ENCODE measurements at places on chromosomes 5 and 9. TPM values are rescaled to one million over a fixed set of nuclear protein-coding genes. Genes with fewer than 3 reads are reported as not detected.
A peak's percentile ranks its signal among the peaks of the same experiment; 100 is the strongest.

The DDX4 gene
- total RNA-seq: not detected

The GFI1B gene
- 0.25 TPM for total RNA-seq

DNA sequence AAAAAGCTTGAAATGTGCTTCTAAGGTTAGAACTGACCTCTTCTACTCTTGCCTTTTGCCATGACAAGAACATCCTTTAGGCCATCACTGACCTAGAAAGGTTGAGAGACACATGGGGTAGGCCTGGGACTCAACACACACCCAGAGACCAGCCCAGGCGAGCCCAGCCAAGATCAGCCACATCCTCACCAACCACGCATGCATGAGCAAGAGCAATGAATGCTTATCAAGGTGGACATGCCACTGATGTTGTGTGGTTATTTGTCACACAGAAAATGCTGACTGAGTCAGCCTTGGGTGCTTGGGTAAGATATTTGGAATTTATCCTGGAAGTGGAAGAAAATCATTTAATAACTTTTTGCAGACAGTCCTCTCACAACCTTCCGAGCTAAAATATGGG is 39.4 kb downstream of the SMIM23 start:
- H3K27ac ChIP-seq: no peak overlapping the region
- no peaks in the 10 kb centered on the region for H3K4me1 ChIP-seq
- no peaks in the 10 kb centered on the region for H3K27me3 ChIP-seq
- H3K4me3 ChIP-seq: no peak overlapping the region
- DNase-seq: no peak
- H3K36me3 ChIP-seq: no peaks in the 10 kb centered on the region

- H3K27ac ChIP-seq: no peak overlapping the region
- no peaks in the 10 kb centered on the region for H3K36me3 ChIP-seq
- H3K4me3 ChIP-seq: no peak overlapping the region
- DNase-seq: peak; percentile 3
- no peaks in the 10 kb centered on the region for H3K27me3 ChIP-seq
Measured at GRCh38 chr5:4480528-4481349, 659.4 kb upstream of the ADAMTS16 start.

DNA sequence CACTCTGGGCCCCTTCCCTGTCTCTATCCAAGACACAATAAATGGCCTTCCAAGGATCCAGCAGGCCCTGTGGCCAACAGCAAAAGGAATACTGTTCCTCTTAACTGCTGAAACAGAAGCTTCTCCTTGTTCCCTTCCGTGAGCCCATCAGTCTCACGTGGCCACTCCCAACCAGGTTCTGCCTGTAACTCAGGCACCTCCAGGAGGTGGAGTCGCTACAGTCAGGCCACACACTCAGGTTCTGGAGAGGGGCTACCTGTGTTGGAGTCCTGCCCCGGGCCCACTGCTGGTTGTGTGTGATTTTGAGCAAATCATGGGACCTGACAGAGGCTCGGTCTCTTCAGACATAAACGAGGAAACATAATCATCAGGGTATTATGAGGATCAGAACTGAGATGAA is 10.3 kb downstream of the FAT2 start:
- no peaks in the 10 kb centered on the region for H3K4me1 ChIP-seq
- no peak overlapping the region for H3K4me3 ChIP-seq
- no peak overlapping the region for H3K27ac ChIP-seq
- H3K27me3 ChIP-seq: no peaks in the 10 kb centered on the region
- DNase-seq: no peak
- no peaks in the 10 kb centered on the region for H3K36me3 ChIP-seq

The CPLANE1 gene
- total RNA-seq: 66.4 TPM

DNA sequence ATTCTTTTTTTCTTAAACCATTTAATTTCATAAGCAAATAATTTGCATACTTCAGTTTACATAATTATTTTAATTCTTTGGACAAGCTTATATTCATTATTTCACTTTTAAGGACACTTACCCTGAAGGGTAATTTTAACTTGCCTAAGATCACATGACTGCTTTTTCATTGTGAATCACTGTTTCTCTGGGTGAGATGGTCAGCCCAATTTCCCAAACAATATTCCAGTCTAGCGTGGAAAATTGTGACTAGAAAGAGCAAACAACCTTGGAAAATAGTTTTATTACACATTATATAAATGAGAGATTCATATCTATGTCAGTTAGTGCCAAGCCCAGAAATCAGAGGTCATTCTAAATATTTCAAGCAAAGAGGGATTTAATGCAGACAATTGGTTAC is 21.4 kb upstream of the JAKMIP2 start:
- DNase-seq: no peak
- no peak overlapping the region for H3K27ac ChIP-seq
- H3K36me3 ChIP-seq: no peaks in the 10 kb centered on the region
- H3K4me1 ChIP-seq: peaks cover 24% of the 10 kb centered on the region

GRCh38 chr5:117333011-117333410 is 758.4 kb upstream of the SEMA6A start:
- H3K27ac ChIP-seq: no peak overlapping the region
- no peak for DNase-seq
- no peaks in the 10 kb centered on the region for H3K4me1 ChIP-seq
- no peaks in the 10 kb centered on the region for H3K36me3 ChIP-seq
- no peak overlapping the region for H3K4me3 ChIP-seq
- no peaks in the 10 kb centered on the region for H3K27me3 ChIP-seq

DNA sequence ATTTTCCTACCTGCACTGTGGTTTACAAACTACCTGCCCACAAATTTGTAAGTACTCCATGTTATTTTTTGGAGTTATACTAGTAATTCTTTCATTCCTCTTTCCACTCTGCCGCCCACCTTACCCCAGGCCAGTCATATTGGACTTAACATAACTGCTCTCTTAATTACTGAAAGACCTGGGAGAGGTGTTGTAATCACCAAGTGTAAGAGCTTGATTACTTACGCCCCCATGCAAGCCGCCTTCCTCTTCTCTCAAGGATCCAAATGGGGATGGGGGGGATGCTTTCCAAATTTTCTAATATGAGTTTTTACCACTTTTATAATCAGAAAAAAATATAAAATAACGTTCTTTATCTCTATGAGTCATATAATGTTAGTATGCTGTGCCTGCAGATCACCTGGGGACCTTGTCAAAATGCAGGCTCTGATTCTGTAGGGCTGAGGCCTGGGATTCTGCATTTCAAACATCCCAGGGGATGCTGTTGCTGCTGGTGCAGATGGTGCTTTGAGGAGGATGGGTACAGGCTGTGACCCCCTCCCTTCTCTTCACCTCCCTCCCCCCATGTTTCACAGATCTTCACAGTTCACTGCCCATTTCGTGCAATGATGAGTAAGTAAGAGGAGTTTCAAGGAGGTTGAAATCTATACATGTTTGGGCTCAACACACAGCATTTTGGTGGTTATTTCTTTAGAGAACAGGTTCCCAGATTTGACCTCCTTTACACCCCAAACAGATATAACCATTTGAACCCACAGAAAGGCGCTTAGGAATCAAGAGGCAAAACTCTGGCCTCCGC is 87.3 kb downstream of the SEC61B start:
- no peaks in the 10 kb centered on the region for H3K27me3 ChIP-seq
- H3K36me3 ChIP-seq: no peaks in the 10 kb centered on the region
- H3K4me1 ChIP-seq: no peaks in the 10 kb centered on the region
- no peak for DNase-seq
- H3K4me3 ChIP-seq: no peak overlapping the region

DNA sequence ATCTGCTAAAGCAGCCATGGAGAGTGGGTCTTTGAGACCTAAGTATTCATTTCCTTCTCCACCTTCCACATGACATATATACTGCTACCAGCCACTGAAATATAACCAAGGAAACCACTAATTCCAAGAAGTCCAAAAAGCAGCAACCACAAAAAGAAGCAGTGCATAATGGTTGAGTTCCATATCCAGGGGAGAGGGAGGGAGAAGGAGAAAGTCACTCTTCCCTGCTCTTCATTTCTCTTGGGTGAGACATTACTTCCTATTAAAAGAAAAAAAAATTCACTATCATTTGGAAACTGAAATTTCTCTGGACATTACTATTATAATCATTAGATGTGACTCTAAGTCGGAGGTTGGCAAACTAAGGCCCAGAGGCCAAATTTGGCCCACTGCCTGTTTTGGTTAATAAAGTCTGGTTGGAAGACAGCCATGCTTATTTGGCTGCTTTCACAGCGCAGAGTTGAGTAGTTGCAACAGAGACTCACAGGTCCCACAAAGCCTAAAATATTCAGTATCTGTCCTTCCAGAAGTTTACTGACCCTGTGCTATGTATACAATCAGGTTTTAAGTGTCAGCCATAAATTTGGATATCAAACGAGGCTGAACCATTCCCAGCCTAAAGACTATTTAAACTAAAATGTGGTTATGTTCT is 168.6 kb downstream of the MPDZ start:
- H3K4me3 ChIP-seq: no peak overlapping the region
- DNase-seq: peak; percentile 73
- H3K36me3 ChIP-seq: peaks cover 32% of the 10 kb centered on the region
- H3K27me3 ChIP-seq: no peaks in the 10 kb centered on the region
- no peak overlapping the region for H3K27ac ChIP-seq

The AQP7 gene
- total RNA-seq: 3.9 TPM

DNA sequence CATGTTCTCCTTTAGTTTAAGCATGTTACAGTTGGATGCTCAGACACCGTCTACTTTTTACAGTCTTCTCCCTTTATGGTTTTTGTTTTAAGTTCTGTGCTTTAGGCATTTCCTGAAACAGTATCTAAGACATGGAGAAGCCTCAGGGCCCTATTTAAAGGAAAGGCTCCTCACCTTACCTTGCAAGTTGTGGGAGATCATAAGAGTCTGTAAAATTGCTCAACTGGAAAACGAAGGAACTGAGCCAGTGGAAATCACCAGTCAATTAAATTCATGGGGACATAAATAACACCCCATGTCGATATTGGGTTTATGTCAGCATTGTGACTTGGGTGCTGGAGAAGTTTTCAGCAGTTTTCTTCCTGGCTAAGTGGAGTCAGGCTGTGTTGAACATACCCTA is 239.2 kb downstream of the KIF4B start:
- no peaks in the 10 kb centered on the region for H3K4me1 ChIP-seq
- H3K27ac ChIP-seq: no peak overlapping the region
- DNase-seq: no peak
- no peak overlapping the region for H3K4me3 ChIP-seq
- H3K27me3 ChIP-seq: no peaks in the 10 kb centered on the region
- H3K36me3 ChIP-seq: no peaks in the 10 kb centered on the region

The GFPT2 gene
- total RNA-seq: 26.6 TPM

DNA sequence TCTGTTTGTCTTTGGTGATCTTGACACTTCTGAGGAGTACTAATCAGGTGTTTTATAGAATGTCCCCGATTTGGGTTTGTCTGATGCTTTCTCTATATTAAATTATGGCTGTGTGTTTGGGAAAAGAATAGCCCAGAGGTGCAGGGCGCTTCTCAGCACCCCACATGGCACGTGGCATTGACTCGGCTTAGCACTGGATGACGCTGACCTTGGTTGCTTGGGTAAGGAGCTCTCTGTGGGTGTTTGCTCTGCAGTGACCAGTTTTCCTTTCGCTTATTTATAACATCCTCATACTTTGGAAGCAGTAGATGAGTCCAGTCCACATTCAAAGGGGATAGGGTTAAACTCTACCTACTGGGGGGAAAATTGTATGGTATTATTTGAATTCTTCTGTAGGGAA is 12.5 kb upstream of the FAM120AOS start:
- peaks cover 17% of the 10 kb centered on the region for H3K4me1 ChIP-seq
- H3K27me3 ChIP-seq: no peaks in the 10 kb centered on the region
- no peak overlapping the region for H3K4me3 ChIP-seq
- no peak for DNase-seq
- no peaks in the 10 kb centered on the region for H3K36me3 ChIP-seq

The FOXD4L4 gene
- 0.21 TPM for total RNA-seq

DNA sequence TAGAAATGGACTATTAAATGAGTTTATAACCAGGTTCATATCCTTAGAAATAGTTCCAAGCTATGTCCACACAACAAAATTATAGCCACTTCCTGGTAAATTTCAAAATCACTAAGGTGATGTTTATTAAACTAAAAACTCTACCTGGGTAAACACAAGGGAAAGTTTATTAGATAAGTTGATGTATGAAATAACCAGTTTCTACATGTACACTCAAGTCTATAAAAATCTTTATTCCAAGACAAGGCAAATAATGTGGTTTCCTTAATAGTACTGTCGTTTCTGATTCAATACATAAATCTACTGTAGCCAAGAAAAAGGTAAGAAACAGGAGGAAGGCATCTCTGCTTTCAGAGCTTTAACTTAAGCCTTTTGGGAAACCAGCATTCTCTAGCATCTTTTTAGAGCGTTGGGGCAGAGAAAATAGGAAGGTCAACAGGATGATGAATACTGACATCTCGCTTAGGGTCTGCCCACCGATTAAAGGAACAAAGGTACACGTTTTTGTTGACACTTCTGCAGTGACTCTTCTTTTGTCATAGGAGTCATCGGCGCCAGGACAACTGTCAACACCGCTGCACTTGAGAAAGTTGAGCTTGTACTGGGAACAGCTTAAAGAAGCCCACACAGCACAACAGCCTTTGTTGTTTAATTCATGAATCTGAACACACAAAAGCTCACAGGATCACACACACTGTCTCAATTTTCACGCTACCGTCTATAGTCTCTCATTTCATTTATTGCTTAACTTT is 513.6 kb downstream of the SLCO4C1 start:
- no peak overlapping the region for H3K4me3 ChIP-seq
- no peak for DNase-seq
- H3K27ac ChIP-seq: no peak overlapping the region
- H3K4me1 ChIP-seq: no peaks in the 10 kb centered on the region
- no peaks in the 10 kb centered on the region for H3K36me3 ChIP-seq

Data from lung (tissue), 17 donors.